ENCODE measurements at places on chromosomes 4 and X.

- no peak for DNase-seq
Observed at GRCh38 chr4:21413807-21414370, 534.7 kb downstream of the KCNIP4 start.

DNA sequence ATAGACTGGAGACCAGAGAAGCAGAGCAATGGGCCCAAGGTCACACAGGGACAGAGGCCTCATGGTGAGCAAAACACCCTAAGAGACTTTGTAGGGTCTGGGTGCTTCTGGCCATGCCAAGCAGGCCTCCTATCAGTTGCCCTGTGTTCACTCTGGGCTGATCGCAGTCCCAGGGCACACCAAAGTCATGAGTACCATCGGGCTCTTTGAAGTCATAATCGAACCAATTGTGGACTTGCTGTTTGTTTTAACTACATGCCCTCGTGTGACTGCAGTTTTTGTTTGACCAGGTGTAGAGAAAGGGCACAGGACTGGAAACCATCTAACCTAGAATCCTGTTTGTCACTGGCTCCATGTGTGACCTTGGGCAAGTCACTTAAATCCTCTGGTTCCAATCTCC, 172.5 kb upstream of the CPEB2 start:
- no peak for DNase-seq

- peak; percentile 76 for DNase-seq
Observed at GRCh38 chr4:65023883-65024670, 614.8 kb upstream of the TECRL start.

GRCh38 chr4:22522206-22522605, 6.3 kb upstream of the ADGRA3 start:
- no peak for DNase-seq

GRCh38 chr4:3420606-3420955, 21.2 kb upstream of the HGFAC start:
- no peak for DNase-seq

GRCh38 chr4:76523593-76523992, 88.6 kb downstream of the SHROOM3 start:
- DNase-seq = peak; percentile 24

DNA sequence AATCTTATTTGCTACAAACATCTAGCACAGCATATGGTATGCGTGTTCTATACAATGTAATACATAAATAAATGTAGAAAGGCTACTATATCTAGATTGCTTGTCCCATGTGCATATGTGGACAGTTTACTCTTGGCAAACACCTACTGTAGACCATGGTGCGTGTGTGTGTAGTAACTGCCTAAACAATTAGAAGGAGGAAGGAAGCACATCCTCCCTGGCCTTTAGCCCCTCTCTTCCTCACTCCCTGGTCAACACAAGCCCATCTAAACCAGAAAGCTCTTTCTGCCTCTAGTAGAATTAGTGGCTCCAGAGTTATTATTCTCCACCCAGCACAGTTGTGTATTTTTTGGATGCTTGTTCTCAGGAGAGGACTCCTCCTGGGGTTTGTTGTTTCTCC, 73.9 kb downstream of the KDR start:
- no peak for DNase-seq

DNA sequence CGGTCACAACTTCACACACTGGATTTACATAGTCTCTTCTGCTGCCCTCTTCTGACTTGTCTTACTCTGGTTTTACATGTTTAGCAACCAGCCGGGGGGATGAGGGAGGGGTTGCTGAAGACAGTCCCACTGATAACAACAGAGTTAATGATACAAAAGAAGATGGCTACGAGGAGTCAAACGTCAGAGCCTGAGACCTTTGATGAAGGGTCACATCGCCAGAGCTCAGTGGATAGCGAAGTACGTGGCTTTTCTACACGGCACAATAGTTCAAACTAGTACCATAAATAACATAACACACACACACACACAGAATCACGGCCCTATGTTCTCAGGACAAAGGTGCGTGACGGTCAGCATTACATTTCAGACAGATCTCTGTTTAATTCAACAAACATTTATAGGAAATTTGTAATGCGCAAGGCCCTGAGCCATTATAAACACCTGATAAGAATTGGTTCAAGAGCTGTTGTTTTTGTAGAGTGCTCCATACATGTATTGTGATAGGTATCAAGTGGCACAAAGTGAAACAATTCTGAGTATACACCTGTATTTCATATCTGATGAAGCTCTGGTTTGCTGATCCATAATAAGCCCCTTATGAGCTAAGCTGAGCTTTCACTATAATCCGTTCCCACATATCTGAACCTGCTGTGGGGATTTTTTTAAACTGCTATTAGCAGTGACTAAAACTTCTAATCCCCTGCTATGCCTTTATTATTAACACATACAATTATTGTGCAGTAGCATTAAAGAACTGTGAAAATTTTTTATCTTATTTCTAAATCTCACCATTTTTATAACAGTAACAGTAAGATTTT, 100.0 kb downstream of the NR3C2 start:
- DNase-seq = no peak

GRCh38 chrX:114787061-114787460, 203.2 kb downstream of the HTR2C start:
- DNase-seq = no peak

DNA sequence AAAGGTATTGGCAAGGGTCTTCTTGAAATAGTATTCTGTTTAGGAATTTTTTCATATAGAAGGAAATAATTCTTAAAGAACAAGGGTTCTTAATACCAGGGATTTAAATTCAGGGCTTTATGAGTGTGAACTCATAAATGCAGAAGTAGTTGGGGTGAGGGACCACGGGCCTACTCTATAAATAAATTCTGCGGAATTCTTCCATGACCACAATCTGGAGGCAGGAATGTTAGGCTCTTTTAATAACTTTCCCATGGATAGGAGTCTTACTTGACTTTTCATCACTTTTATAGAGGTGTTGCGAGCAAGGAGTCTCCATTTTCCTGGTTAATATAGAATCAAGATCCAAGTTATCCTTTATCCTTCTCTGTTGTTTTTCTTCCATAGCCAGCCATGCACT, 76.7 kb upstream of the SLC4A4 start:
- no peak for DNase-seq

DNA sequence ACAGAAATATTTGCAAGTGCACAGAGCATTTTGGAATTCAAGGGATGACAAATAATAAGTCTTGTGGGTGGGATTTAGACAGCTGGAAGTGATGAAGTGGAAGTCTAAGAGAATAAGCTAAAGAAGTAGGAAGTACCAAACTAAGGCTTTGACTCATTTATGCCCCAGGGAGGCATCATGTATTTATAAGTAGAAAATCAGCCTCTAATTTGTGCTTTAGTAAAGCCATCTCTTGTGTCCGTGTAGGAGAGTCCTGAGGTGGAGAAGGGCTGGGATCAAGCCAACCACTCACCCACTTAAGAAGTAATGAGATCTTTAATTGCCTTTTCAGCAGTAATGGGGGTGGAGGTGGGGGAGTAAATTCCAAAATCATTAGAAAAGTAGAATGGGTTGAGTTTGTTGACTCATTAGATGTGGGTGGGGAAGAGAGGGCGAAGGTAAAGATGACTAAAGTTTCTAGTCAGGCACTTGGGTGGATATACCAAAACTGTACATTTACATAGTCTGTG, 356.7 kb downstream of the STIM2 start:
- DNase-seq = no peak

DNA sequence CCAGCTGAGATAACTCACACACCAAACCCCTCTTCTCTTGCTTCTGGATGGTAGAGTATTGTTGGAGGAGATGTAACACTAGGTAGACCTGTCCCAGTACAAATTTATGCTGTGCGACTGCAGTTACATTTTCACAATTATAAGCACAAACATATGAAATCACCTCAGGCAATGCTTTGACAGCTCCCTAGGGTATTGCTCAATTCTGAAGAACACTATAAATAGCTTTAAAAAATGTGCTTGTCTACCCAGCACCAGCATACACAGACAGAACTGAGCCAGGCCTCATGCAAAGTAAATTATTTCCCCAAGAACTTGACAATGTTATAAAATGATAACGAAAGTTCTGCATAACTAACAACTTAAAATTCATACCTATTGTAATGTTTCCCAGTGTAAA, 1999.1 kb upstream of the ADGRL3 start:
- no peak for DNase-seq

DNA sequence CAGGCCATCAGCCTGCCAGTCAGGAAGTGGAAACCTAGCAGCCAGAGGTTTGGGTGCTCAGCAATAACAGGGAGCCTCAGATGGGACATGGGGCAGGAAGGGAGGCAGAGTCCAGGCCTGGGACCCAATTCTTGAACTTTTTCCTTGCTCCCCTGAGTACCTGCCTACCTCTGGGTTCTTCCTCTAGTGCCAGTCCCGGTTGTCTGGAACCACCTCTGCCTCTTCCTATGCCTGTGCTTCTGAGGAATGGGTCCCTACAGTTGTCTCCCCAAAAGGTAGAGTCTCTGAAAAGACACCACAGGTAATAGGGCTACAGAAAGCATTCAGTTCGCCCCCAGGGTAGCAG, 212.4 kb upstream of the MAMLD1 start:
- DNase-seq = no peak

- DNase-seq = peak; percentile 75
Observed at GRCh38 chrX:71178908-71179307, 34.3 kb downstream of the NLGN3 start.

- DNase-seq = no peak
Observed at GRCh38 chr4:135050086-135050717, 848.6 kb upstream of the PABPC4L start.

GRCh38 chrX:25733148-25733547, 405.0 kb upstream of the MAGEB18 start:
- no peak for DNase-seq

GRCh38 chr4:39937683-39938268, 39.9 kb downstream of the PDS5A start:
- no peak for DNase-seq

DNA sequence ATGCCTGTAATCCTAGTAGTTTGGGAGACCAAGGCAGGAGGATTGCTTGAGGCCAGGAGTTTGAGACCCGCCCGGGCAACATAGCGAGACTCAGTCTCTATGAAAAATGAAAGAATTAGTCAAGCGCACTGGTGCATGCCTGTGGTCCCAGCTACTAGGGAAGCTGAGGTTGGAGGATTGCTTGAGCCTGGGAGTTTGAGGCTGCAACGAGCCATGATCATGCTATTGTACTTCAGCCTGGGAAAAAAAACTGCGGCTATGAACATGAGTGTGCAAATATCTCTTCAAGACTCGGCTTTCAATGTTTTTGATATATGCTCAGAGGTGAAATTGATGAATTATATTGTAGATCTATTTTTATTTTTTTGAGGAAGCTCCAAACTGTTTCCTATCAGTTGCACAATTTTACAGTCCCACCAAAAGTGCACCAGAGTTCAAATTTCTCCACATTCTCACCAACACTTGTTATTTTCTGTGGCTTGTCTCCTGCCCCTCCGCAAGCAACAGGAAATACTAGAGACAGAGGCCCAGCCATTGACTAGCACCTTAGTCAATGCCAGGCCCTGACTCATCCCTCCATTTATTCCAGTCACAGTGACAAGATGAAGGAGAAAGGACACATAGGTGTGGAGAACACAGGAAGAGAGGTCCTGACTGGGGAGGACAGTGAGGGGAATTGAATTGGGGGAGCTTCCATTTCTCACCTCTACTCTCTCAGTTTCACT, 33.1 kb upstream of the ZNF41 start:
- no peak for DNase-seq

- DNase-seq = no peak
Observed at GRCh38 chr4:30866346-30866745, 146.2 kb downstream of the PCDH7 start.

DNA sequence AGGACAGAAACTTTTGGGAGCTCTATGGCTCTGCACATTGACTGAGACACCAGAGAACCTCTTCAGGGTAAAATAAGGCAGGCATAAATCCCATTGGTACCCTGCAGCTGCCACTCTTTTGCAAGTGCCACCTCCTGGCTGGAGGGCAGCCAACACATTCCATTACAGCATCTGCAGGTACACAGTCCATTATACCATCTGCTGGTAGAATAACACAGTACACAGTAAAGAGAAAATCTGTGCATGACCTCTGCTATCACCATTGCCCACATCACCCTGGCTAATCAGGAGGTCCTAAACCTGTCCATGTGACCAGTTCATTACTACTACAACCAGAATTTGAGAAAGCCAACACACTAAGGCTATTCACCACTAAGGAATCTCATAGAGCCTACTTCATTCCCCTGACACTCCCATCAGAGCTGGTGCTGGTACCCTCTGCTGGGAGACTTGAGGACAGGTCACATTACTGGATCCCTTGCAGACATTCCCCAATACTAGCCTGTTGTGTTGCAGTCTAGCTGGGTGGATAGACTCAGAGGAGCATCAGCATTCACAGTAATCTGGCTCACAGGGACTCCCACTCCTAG, 176.2 kb upstream of the TACR3 start:
- DNase-seq = no peak

- DNase-seq = no peak
Observed at GRCh38 chrX:116417968-116418367, 18.4 kb upstream of the SLC6A14 start.

DNA sequence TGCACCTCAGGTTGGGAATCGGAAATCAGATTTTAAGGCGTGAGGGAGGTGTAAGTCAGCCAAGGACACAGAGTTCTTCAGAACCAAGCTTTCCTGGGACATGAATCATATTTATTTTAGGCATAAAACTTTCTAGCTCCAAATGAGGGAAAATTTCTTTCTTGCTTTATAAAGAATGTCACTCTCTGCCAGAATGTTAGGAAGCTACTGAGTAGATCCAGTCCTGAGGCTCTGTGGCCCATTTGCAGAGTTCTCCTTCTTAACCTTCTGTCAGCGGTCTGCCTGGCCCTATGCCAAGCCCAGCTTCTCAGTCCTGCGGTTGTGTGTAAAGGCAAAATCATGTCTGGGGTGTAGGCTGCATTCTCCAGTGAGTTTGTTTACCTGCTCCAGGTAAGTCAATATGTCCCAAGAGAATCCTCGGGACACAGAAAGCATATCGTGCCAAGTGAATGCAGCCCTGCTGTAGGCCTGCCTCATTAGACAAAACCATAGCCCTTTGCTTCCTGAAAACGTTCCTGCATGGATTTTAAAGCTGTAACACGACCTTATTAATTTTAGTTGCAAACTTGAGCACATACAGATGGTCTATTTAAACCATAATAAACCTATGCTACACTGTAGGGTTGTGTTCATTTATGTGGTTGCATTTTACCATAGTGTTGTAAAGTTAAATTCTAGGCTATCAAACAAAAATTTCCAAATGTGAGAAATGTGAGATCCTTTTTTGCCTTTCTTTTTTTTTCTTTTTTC, 29.2 kb upstream of the CCNI start:
- DNase-seq = no peak

DNA sequence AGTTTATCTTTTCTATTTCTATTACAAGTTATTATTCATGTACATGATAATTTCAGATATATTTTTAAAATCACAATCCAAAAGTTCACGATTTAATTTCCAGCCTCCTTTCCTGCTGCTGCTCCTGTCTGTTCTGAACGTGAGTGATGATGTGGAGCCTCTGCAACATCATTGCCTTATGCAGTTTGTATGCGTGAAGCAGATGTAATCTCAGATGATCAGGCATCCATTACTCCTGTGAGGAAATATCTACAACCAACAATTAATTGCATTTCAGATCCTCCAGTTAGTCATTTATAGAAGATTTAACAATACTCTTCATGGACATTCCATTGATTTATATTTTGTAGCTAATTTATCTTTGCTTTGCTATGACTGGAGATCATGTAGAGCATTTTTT, 668.7 kb upstream of the EPHA5 start:
- DNase-seq = no peak
